Left ventricle myocardium superior (tissue), 1 donor: ENCODE measurements at places on chromosomes 1 and 21. TPM values are rescaled to one million over a fixed set of nuclear protein-coding genes. Genes with fewer than 3 reads are reported as not detected.

- DNase-seq = no peak
Measured at GRCh38 chr1:87252406-87252805, 76.3 kb upstream of the LMO4 start.

Gene CFAP57
- not detected for total RNA-seq

DNA sequence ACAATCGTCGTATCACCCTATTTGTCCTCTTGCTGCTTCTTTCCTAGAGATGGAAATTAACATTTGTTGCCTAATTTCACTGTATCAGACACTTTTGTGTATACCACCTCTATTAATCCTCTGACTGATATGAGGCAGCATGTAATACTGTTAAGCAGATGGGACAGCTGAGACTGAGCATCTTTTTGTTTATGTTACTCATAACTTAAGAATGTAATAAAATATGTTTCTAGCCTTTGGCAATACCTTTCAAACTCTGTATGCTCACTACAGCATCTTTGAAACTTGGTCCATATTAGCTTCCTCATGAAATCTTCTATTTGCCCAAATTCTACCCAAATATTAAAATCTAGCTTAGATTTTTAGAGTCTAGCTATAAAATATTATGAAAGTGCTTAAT lies 2.3 kb downstream of the OR14K1 start:
- no peak for DNase-seq

DNA sequence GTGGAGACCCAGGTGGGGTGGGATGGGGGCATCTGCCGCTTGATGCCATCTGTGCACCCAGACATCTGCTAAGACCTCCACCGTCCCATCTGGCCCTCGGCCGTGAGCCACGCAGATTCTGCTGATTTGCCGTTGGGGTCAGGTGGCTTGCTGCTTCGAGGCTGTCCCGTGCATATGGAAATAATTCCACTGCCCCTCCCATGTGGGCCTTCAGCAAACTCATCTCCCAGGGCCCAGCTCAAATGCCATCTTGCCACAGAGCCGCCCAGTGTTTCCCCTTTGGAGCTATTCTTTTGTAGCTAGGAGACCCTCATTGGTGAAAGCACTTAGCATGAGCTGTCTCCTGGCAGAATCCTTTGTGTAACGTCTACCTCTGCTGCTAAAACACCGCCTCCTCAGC lies 99.8 kb downstream of the KAZN start:
- DNase-seq = no peak

GRCh38 chr21:19433623-19434022 lies 1030.0 kb upstream of the TMPRSS15 start:
- no peak for DNase-seq

Gene CTNNBIP1
- 45.9 TPM for total RNA-seq

GRCh38 chr1:8814865-8815264 lies 2.6 kb downstream of the RERE start:
- DNase-seq = no peak

DNA sequence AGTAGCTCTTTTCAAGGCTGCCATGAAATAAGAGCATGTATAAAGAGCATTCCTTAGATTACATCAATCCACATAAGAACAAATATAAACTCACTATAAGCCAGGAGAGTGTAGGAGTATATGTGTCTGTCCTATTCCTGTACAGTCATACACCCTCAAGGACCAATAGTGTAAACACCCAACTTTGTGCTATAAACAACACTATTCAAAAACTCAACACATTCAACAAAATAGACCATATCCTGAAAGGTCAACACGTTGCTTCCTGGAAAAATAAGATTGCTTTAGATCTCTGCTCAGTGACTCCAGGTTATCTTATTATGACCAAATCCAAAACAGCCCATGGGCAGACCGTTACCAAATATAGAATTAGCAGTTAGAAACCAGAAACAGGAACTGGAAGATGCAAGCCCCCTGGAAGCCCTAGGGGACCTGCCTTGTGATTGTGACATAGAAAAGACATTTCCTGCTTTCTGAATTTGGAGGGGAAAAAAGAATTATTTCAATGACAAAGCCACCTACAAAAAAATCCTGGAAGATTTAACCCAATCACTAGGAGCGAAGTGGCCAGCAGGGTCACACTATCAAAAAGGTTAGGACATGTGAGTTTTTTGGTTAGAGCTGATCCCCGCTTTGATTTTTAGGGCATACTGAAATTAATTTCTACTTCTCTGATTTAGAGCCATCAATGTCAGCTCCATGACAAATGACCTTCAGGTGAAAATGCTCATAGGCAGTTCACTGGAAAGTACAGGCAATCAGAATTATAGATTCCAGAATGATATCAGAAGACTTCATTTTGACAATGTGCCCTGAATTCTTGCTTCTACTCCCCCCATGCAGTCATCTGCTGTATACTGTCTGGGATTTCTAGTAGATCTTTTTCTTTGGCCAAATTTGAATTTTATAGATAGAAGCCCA lies 59.9 kb downstream of the LRRC8C start:
- DNase-seq = no peak

Gene ANGPTL3
- total RNA-seq = not detected

DNA sequence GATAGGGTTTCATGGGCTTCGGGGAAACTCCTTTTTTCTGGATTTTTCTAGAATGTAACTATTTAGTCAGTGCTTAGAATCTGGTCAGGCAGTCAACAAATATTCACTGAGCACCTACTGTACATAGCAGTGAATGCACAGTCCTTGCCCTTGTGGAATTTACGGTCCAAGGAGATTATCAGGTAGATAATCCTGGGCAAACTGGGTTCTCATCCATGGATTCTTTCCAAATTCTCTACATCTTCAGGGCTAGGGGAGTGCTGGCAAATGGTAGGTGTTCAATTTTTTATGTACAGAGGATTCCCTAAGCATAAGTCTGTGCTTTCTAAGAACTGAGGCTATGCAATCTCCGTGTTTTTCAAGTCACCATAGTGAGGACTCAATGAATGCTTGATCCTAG lies 140.7 kb upstream of the CD34 start:
- DNase-seq = no peak

DNA sequence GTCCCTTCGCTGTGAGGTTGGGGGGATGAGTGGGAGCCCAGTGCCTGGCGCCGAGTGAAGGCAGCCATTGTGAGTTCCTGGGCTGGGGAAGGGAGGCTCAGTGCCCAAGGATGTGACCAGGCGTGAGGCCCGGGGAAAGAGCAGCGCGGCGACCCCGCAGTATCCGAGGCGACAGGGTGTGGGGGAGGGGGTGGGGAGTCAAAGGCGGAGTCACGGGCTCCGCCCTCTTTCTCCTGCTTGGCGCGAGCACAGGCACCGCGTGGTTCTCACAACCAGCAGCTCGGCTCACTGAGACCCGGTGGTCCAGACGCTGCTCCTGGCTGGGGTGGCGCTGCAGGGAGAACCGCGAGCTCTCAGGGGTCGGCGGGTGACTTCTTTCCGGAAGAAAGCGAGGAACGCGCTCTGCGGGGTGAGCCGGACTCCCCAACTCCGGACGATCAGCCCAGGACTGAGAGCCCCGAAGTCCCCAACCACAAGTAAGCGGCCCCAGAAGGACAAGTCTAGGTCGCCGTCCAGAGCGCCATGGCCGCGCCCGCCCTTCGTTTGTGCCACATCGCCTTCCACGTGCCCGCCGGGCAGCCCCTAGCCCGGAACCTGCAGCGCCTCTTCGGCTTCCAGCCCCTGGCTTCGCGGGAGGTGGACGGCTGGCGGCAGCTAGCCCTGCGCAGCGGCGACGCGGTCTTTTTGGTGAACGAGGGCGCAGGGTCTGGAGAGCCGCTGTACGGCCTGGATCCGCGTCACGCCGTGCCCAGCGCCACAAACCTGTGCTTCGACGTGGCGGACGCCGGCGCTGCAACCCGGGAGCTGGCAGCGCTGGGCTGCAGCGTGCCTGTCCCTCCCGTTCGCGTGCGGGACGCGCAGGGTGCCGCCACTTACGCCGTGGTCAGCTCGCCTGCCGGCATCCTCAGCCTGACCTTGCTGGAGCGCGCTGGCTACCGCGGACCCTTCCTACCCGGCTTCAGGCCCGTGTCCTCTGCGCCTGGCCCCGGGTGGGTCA lies at the start of gene HPDL:
Gene HPDL (plus strand): TSS at position 269 of the 997 bp plus-strand sequence. CDS start 254 bp downstream, at position 523.
- DNase-seq = peak; percentile 76

- no peak for DNase-seq
Measured at GRCh38 chr1:118739501-118739900, 248.6 kb downstream of the TBX15 start.

DNA sequence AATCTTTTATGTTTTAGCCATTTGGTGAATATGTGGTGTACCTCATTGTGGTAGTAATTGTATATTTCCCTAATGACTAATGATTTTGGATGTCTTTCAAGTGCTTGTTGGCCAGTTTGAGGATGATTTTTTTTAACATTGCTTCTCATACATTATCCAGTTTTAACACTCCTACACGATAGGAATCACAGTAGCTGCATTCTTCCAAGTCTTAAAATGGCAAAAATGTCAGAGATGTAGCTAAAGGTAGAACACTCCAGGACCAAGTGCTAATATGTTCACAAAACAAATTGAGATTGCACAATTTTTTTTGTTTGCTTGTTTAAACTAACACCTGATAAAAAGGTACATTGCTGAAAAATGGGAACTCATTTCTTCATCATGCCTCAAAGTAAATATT lies 11.7 kb downstream of the USP25 start:
- DNase-seq = no peak

- no peak for DNase-seq
Measured at GRCh38 chr21:38920631-38921398, 115.1 kb downstream of the ETS2 start.

Gene ATXN7L2
- total RNA-seq = 3.4 TPM

DNA sequence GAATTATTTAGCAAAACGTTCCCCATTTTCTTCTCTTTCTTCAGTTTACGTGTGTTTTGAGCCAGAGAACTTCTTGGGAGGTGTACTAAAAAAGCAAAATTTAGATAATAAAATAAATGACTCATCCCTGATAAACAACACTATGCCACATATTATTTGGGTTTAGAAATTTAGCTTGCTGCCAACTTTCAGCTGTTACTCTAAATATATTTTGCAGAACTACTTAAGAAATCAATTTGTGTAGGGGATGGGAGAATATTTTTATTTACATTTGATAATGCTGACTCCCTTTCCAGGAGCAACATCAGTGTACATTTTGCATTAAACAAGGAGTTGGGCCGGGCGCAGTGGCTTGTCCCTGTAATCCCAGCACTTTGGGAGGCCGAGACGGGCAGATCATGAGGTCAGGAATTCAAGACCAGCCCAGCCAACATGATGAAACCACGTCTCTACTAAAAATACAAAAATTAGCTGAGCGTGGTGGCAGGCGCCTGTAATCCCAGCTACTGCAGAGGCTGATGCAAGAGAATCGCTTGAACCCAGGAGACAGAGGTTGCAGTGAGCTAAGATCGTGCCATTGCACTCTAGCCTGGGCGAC lies 151.4 kb upstream of the ZRANB2 start:
- DNase-seq = no peak

DNA sequence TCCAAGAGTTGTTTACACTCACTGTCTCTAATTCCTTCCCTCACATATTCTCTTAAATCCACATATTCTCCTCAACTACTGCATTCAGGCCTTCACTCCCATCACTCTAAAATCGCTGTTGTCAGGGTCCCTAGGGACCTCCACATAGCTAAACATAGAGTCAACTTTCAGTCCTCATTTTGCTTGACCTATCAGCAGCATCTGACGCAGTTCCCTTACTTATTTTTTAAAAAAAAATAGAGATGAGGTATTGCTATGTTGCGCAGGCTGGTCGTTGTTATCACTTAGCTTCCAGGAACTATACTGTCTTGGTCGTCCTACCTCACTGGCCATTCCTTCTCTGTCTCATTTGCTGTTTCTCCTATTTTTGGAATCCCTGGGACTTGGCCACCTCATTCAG lies 11.7 kb upstream of the PLEKHO1 start:
- DNase-seq = no peak

Gene COL8A2
- 0.67 TPM for total RNA-seq

GRCh38 chr1:6476483-6476882 lies 10.5 kb upstream of the TNFRSF25 start:
- no peak for DNase-seq

Gene KRTAP19-1
- not detected for total RNA-seq

DNA sequence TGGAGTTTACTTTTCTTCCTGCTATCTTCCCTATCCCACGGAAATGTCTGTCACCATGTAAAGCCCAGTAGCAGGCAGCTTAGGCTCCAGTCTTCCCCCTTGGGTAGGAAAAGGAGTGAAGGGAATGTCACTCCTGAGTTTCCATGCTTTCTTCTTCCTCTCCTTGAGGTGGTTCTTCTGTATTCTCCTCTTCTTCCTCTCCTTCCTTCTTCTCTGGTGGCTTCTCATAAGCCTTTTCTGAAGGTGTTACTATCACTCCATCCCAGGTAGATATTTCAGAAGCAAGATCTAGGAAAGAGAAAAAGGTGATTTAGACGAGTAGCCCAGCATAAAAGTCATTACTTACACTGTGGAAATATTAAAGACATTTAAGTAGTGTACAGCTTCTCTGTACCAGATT lies 3.8 kb downstream of the SNAPIN start:
- DNase-seq = no peak

DNA sequence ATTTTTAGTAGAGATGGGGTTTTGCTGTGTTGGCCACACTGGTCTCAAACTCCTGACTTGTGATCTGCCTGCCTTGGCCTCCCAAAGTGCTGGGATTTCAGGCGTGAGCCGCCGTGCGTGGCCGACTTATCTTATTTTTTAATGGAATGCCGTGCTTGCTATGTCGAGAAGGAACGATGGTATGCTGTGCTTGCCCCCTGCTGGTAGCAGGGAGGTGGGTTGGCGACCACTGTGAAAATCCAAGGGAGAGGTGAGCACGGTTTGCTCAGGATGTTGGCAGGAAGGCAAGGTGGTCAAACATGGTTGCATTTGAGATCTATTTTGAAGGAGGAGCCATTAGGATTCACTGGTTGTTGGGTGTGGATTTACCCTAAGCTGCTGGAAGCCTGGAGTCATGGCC lies 45.8 kb upstream of the RCC2 start:
- DNase-seq = no peak

- DNase-seq = no peak
Measured at GRCh38 chr1:58460469-58460868, 86.1 kb downstream of the OMA1 start.

DNA sequence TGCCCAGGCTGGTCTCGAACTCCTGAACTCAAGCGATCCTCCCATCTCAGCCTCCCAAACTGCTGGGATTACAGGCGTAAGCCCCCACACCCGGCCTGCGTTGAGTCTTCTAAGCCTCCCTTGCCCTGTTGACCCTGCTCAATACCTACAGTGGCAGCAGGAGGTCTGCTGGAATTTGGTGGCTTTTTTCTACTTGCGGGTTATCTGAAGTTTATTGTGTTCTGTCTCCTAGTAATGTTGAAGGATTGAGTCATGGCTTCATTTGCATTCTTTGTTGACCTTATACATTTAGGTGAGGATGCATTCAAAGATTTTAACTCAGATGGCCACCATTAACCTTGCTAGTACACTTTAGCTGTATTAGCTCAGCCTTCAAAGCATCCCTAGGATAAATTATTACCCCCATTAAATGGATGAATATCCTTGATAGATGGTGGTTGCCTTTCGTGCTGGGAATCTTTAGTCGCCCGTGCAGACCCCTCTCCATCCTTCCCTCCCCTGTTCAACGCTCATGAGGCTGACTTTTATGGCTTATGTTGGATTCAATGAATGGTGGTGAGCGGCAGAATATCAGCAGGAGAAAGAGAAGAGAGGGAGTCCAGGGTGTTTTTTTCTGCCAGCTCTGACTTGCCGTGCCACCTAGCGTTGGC lies 9.7 kb upstream of the NPPB start:
- no peak for DNase-seq

Gene RGS16
- 1.1 TPM for total RNA-seq

Gene SAMD11
- 2.1 TPM for total RNA-seq

Gene ZNF684
- total RNA-seq = 8.6 TPM

GRCh38 chr1:208643005-208643597 lies 398.9 kb upstream of the PLXNA2 start:
- no peak for DNase-seq

- no peak for DNase-seq
Measured at GRCh38 chr1:162908236-162908635, 47.3 kb upstream of the CCDC190 start.
